ENCODE measurements at places on chromosomes 4 and X. TPM values are rescaled to one million over a fixed set of nuclear protein-coding genes. Genes with fewer than 3 reads are reported as not detected.

SPIN2A gene
- 1.7 TPM for total RNA-seq

PNMA6F gene
- 0.04 TPM for total RNA-seq

TEC gene
- 0.97 TPM for total RNA-seq

ASB9 gene
- total RNA-seq, result 2.5 TPM

MND1 gene
- 18.0 TPM for total RNA-seq

TNMD gene
- total RNA-seq, result not detected

XPNPEP2 gene
- total RNA-seq, result 1.1 TPM

S100G gene
- total RNA-seq, result not detected

RAB33A gene
- 0.85 TPM for total RNA-seq

HELT gene
- not detected for total RNA-seq

TEX11 gene
- not detected for total RNA-seq

SPACA5 gene
- not detected for total RNA-seq

SLITRK4 gene
- 13.8 TPM for total RNA-seq

TCEAL8 gene
- 69.1 TPM for total RNA-seq
